ENCODE measurements at places on chromosomes 11 and 22.
A peak's percentile ranks its signal among the peaks of the same experiment; 100 is the strongest.

DNA sequence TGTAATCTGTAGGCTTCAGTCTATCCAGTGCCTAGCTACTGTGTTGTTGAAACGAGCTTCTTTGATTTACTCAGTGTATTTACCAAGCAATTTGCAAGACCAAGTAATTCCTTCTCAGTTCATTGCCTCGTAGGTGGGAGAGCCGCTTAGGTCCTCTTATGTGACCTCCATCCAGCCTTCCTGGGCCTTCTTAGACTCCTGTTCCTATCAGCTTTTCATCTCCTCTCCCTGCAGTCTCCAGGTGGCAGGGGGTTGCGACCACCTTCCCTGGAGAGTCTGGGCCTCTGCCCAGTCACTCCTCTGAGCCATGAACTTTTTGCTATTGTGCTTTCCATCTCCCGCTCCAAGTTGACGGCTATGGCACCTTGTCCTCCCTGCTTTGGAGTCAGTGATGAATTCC, 251.8 kb downstream of the KIRREL3 start:
- no peak for DNase-seq

DNA sequence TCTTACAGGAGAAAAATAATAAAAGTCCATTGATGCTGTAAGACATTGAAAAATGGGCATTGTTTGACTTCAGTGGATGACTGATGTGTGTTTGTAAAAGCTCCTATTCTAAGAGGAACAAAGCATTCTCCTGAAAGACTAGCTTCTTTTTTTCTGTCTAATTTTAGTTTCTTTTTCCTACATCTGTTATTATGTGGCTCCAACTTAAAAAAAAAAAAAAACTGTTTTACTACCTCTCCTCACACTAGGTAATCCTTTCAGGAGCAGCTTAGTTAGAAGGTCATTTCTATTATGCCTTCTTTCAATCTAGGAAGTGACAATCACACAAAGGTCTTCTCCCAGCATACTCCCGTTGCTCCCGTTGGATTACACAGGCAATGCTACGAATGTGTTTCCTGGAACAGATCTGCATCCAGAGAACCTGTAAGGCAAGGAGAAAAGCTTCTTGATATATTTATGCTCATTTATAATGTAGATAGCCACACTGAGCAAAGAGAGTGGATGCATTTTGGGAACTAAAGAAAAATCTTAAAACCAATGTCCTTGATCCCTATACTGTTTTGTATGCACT, 595.1 kb upstream of the CCDC179 start:
- no peak for DNase-seq

DNA sequence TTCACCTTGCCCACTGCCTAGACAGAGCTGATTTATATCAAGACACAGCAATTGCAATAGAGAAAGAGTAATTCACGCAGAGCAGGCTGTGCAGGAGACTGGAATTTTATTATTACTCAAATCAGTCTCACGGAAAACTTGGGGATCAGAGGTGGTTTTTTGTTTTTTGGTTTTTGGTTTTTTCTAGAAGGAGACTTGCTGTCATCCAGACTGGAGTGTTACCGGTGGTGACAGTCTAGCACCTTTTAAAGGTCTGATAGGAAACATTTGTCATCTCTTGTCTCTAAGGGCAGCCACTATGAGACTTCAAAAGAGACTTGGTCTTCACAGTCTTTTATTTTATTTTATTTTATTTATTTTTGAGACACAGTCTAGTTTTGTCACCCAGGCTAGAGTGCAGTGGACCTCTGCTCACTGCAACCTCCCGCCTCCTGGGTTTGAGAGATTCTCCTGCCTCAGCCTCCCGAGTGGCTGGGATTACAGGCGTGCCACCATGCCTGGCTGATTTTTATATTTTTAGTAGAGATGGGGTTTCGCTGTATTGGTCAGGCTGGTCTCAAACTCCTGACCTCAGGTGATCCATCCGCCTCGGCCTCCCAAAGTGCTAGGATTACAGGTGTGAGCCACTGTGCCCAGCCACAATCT, 19.1 kb downstream of the APOBEC3H start:
- DNase-seq = no peak

GRCh38 chr11:5317292-5317691, 6.8 kb downstream of the OR51B2 start:
- DNase-seq = no peak

- DNase-seq = no peak
These were observed 31.6 kb downstream of the TPST2 start for GRCh38 chr22:26558248-26558895.

DNA sequence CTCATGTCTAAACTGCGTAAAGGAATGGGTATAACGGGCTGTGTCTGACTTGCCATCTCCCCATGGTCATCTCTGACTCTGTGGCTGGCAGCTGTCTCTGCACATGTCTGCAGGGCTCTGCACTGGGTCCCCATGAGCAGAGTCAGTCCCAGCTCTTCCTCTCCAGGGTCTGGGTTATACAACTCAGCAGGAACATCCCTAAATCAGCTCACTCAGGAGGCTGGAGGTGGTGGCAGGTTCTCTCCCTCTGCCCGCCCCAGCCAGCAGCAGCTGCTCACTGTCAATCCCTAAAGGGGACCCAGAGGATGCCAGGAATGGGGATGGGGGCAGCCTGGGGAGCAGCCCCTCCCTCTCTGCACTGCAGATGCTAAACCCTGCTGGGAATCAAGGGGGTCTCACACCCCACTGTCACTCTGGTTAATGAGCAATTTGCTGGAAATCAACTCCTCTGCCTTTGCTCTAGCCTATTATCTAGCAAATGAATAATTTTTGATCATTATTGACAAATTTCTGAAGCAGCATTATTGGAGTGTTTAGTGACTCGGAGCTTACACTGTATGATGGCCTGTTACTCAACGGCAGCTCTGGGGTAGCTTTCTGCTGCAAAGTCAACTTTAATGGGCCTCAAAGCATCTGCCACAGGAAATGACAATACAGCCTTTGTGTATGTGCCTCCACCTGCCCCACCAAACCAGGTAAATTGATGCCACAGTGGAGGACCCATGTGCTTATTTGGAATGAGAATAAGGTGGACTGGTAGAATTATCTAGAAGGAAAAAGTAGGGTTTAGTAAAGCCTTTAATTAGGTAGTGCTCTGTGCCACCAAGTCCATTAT, 55.7 kb upstream of the SHANK2 start:
- DNase-seq = peak; percentile 5

All from activated CD4-positive, alpha-beta T cell treated with anti-CD3 and anti-CD28 coated beads for 1 hour (primary cell).